ENCODE measurements at places on chromosomes 2 and 18.

DNA sequence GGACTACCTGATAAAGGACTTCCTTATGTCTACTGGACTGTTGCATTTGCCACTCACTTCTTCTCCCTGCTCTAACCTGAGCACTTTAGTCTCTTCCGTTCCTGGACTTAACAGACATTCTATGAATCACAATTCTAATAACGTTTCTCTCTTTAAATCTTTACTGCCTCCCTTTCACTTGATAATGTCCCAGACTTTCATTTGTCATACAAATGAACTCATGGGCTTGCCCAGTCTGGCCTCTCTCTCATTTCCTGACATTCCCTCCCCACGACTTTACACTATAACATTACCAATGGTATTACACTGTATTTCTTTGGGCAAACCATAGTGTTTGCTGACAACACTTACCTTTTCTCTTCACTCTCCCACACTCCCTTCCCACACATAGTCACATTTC lies 540.7 kb upstream of the TMEFF2 start:
- no peak for DNase-seq

DNA sequence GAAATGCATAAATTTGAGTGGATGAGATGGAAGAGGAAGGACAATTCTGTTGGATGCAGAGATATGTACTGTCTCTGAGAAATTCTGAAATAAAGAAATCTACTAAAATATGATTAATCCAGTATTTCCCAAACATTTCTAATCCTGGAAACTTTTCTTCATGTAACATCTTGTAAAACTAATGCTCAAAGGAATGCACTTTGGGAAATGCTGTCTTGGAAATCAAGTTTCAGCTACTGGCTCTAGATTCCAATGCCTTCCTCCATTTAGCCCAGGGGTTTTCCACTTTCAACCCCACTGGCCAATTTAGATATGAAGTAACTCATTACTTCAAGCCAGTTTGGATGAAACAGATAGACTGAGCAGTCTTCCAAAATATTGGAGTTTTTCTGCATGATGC lies 355.1 kb downstream of the TXNL1 start:
- no peak for DNase-seq

GRCh38 chr2:237022533-237022932 lies 63.2 kb upstream of the COPS8 start:
- no peak for DNase-seq

DNA sequence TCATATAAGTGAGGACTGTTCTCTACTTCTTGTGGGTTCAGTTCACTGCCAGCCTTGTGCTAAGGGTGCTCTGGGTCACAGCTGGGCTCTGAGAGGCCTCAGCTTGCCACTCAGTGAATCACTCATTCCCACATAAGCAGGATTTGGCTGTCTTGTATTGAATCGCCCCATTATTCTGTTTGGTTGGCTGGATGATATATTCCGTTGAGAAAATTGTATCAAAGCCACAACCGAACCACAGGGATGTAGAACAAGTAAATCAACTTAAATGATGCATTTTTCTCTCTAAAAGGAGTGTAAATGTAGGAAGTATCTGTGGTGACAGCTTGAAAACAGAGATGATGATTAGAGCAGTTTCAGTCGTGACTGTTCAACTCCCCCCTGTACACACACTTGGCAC lies 39.6 kb downstream of the TTC39C start:
- no peak for DNase-seq

- no peak for DNase-seq
These were observed 971 bp upstream of the CDH7 start for GRCh38 chr18:65749841-65750240.

- no peak for DNase-seq
These were observed 15.7 kb downstream of the CCL20 start for GRCh38 chr2:227829337-227829736.

DNA sequence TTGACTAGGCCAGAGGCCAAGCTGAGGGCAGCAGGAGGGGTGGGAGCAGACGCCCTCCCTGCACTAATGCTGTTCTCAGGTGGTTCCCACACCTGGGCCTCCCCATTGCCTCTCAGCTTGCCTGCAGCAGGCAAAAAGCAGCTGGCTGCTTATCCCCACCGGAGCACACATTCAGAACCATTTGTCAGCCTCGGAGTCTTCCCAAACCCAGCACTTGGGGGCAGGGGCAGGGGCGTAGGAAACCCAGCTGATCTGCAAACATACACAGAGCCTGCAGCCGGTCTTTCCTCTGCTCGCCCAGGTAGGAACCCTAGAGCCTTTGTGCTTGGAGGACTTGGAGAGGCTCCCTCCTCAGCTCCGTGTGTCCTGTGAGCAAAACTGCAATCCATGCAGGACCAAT lies 249.8 kb downstream of the CYP26B1 start:
- DNase-seq = no peak

- no peak for DNase-seq
These were observed 57.7 kb downstream of the MRPL35 start for GRCh38 chr2:86256982-86257381.

DNA sequence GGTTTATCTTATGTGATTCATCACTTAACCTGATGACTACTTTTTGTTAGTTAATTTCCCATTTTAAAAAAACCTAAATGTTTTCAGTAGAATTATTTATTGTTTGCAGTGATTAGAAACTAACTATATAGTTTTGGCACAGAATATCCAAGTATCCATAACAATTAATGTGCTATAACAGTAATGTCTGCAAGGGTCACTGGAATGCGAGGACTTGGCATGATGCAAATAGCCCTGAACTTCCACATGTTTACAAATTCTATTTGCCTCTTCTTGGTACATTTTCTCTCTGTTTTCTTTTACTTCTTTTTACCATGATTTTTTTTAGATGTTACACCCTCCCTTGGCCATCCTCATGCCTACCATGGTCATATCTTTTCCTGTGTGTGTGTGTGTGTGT lies 49.3 kb upstream of the GALNT3 start:
- no peak for DNase-seq

DNA sequence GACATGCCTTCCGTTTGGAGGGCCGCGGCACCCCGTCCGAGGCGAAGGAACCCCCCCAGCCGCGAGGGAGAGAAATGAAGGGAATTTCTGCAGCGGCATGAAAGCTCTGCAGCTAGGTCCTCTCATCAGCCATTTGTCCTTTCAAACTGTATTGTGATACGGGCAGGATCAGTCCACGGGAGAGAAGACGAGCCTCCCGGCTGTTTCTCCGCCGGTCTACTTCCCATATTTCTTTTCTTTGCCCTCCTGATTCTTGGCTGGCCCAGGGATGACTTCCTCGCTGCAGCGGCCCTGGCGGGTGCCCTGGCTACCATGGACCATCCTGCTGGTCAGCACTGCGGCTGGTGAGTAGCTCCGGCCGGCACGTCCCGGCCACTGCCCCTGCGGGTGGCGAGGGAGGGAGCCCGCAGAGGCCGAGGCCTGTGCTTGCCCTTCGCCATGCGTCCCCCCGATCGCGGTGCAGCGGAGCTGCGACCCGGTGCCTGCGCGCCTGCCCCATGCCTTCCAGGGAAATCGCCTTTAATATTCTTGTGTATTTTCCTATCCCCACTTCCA lies 1.2 kb downstream of the BMPR2 start:
- no peak for DNase-seq
